ENCODE measurements at places on chromosomes 6 and 20. TPM values are rescaled to one million over a fixed set of nuclear protein-coding genes. Genes with fewer than 3 reads are reported as not detected.
A peak's percentile ranks its signal among the peaks of the same experiment; 100 is the strongest.

GRCh38 chr20:62638679-62639406 is 3.5 kb upstream of the SLCO4A1 start:
- no peak for DNase-seq

GRCh38 chr6:1201547-1202200 is 110.2 kb upstream of the FOXQ1 start:
- DNase-seq, result no peak

GRCh38 chr20:46400253-46400652 is 6.2 kb downstream of the ELMO2 start:
- no peak for DNase-seq

GRCh38 chr6:160678744-160679401 is 14.8 kb upstream of the LPA start:
- peak; percentile 33 for DNase-seq

- no peak for DNase-seq
Observed at GRCh38 chr6:42571611-42572342, 7.9 kb downstream of the UBR2 start.

- no peak for DNase-seq
Observed at GRCh38 chr6:38599966-38600550, 39.7 kb downstream of the BTBD9 start.

DNA sequence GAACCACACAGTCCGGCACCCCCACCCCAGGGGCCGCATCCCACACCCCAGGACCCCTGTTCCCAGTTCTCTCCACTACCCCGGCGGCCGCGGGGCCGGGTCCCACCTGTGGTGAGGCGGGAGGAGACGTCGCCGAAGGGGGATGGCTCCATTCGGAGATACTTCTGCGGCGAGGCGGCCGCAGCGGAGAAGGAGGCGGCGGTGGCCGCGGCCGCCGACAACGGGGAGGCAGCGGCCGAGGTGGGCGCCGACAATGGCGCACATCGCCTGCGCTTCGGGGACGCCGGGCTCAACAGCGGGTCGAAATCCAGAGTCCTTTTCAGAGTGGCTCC is 723 bp downstream of the AKIRIN2 start:
- DNase-seq, result peak; percentile 33

- DNase-seq, result no peak
Observed at GRCh38 chr20:22824077-22824476, 211.0 kb upstream of the SSTR4 start.

DNA sequence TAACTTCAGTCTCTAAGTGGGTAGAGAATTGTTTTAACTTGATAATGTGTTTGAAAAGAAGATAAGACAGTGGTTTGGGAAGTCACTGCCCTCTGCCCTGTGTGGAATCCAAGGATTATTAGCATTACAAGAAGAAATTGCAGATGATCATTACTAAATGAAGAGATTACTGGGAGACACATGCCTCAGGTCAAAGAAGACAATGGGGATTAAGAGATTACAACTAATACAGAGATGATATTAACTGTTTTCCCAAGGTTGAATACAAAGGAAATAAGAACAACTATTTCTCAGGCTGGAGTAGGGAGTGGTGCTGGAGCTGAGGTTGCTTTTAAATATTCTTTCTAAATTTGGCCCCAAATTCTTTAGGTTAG is 166.0 kb downstream of the TRMT11 start:
- no peak for DNase-seq

The SIRPD gene
- not detected for total RNA-seq

The HTR1E gene
- total RNA-seq, result not detected

The FAXC gene
- 23.9 TPM for total RNA-seq

The EBF4 gene
- total RNA-seq, result 63.8 TPM

The PHACTR1 gene
- 8.6 TPM for total RNA-seq

The NHSL1 gene
- 86.5 TPM for total RNA-seq

The IL20RA gene
- 0.84 TPM for total RNA-seq

The C20orf141 gene
- not detected for total RNA-seq

The DOK5 gene
- total RNA-seq, result 0.24 TPM

All from progenitor cell of endocrine pancreas (in vitro differentiated cells).